Bronchial epithelial cell (primary cell): ENCODE measurements at places on chromosomes 16 and 17.

DNA sequence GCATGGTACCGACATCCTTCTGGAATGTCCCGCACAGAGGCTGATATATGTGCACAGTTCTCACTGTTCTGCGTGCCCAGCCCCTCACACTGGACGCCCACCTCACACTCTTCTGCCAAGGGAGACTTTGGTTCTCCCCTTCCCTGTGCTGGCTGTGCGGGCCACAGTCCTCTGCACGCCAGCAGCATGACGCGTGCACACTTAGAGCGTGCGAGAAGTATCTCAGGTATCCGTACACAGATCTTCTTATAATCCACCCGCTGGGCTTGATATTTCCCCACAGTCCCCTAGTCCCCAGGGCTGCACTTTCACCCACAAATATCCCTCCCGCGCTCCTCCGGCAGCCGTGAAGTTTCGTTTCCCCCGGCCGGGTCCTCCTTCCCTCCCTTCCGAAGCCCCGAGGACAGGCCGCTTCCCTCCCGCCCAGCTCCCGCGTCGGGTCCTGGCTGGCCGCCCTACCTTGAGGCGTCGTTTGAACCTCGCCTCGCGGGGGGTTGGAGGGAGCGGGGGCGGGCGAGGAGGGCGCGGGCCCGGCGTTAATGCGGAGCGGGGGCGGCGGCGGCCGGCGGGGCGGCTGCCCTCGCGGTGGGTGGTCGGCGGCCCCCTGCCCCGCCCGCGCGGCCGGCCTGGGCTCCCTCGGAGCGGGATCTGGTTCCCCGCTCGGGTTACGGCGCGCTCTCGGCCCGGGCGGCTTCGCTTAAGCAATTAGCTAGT is 5.0 kb upstream of the FOXF1 start:
- DNase-seq, result no peak

DNA sequence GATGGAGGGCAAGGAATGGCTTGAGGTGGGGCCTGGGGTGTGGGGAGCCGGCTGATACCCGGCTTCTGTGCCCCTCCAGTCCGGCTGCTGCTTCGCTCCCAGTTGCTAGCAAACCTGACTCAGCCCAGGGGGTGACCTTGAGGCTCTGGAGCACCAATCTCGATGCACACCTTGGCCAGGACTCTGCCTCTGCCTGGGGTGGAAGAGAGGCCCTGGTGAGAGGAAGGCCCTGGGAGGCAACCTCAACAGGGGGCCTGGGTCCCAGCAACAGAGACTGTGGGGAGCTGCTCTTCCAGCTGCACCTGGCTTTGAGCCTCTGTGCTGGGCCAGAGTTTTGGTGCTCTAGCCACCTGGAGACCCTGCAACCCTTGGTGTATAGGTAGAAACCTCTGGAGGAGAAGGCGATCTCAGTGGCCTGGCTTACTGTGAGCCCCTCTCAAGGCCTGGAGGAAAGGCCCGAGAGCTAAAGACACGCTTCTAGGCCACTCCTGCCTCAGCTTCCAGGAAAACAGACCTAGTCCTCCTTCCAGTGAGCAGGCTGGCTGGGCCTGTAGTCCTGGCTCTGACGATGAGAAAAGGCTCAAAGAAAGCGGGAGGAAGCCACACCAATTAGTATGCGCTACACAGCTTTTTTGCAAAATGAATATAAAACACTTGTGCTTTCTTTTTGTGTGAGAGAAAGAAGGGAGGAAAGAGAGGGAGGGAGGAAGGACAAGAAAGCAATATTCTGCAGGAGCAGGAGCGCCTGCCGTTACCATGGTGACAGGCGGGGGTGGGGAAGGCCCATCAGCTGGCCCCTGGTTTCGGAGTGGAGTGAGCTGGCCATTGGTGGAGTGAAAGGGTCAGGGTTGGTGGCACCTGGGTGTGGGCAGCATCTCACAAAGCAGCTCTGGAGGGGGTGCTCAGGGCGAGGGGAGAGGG is 51.0 kb downstream of the VAC14 start:
- DNase-seq, result no peak

DNA sequence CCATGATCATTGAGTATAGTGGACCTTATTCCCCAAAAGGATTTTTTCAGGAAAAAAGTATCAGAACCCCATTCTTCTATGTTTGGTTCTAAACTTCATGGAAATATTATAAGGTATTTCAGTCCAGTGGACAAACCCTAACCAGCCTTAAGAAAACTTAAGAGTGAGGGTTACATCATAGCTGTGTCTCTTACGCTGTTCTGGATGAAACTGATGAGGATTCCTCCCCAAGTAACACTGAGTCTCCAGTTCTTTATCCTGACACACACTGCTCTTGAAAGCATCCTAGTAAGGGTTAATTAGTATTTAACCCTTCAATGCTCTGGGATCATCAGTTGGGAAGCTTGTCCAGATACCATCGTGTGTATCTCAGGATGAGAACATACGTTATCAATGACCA is 5.0 kb downstream of the LYRM1 start:
- DNase-seq, result no peak

GRCh38 chr16:87963400-87963799 is 12.2 kb downstream of the BANP start:
- DNase-seq, result peak; percentile 89

DNA sequence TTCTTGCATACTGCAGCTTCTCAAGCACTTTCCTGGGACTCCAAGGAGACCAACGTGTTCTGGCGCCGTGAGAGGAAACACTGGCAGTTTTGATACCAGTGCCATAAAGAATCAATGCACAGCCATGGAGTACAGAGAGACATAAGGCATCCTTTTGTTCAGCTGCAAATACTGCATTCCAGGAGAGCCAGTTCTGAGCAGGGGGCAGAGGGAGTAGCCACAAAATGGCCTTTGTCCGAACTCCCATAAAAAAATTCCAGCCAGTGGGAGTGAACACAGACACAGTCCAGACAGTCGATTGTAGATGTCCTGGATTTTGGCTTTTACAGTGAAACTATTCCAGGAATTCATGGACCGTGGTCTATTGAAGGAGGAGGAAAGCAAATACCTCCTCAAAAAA is 36.2 kb upstream of the TEKT3 start:
- no peak for DNase-seq

DNA sequence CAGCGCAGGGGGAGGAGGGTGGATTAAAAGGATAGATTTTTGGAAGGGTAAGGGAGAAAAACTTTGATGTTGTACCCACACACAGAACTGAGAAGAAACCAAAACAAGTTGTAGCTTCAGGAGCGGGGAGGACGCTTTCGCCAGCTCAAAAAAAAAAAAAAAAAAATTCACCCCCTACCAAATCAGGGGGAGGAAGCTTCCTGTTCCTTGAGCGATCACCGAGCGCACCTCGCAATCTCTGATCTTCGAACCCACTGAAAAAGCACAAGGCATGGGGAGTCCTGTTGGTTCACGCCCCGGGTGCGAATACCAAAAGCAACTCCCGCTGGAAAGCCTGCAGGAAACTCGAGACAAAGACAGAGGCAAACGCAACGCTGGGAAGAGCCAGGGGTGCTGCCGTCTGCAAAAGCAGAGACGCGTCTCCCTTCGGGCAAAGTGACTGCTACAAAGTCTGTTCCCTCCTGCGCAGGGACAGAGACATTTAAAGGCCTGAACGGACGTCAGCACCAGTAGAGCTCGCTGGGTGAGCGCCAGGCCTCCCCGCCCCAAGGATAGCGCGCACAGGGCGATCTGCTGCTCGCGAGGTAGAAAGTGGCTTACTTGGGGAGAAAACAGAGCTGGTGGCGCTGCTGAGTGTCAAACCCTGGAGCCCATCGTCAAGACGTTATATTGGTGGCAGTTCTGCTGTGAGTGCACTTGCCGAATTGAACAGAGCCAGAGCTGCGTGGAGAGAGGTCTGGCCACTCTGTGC is 190.4 kb downstream of the USP22 start:
- peak; percentile 17 for DNase-seq

GRCh38 chr16:58411336-58411735 is 19.1 kb downstream of the GINS3 start:
- DNase-seq, result no peak
